ENCODE measurements at places on chromosomes 1 and 21.

DNA sequence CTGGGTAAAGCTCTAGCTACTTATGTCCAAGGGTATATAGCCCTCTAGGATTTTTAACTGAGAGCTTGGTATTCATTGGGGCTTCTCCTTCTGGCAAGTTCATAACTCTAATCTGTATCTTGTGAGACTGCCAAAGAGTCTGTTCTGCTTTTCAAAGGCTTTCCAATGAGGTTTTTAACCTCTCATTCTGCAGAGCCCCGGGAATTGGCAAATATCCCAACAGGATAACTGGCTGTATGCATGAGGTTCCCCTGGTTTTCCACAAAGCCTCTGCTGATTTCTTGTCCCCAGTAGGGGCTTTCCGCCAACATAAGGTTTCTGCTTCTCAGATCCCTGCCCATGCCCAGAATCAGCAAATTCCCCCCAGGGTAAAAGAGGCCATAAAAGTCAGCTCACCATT, 40.9 kb downstream of the RPL5 start:
- no peak for DNase-seq

DNA sequence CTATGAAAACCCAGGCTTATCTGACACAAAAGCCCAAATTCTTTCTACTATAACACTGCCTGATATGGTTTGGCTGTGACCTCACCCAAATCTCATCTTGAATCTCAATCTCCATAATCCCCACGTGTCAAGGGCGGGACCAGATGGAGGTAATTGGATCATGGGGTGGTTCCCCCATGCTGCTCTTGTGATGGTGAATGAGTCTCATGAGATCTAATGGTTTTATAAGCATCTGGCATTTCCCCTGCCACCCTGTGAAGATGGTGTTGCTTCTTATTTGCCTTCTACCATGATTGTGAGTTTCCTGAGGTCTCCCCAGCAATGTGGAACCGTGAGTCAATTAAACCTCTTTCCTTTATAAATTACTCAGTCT, 123.3 kb upstream of the USP24 start:
- no peak for DNase-seq

- no peak for DNase-seq
Measured at GRCh38 chr1:236016782-236017400, 48.0 kb downstream of the NID1 start.

DNA sequence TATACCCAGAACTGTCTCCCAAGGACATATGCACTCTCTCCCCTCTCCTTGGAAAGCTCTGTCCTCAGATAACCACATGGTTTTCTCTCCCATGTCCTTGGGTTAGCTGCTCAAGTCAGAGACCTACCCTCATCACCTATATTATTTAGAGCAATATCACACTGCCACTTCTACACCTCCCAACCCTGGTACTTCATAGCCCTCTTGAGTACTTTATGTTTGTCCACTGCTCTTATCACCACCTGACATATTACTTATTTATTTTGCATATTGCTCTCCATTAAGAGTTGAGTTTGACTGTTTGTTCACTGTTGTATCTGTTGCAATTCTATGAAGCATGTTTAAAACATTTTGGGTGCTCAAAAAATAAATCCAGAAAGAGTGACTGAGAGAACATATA, 126.3 kb upstream of the ATP1B1 start:
- DNase-seq = no peak

- no peak for DNase-seq
Measured at GRCh38 chr1:235562589-235562988, 58.3 kb upstream of the B3GALNT2 start.

- DNase-seq = peak; percentile 12
Measured at GRCh38 chr1:240586006-240586405, 25.9 kb downstream of the GREM2 start.

- DNase-seq = no peak
Measured at GRCh38 chr1:20462397-20462796, 23.6 kb downstream of the CAMK2N1 start.

- DNase-seq = peak; percentile 48
Measured at GRCh38 chr1:77824079-77824478, 44.6 kb downstream of the MIGA1 start.

GRCh38 chr21:16013570-16013969, 283.8 kb downstream of the USP25 start:
- DNase-seq = no peak

DNA sequence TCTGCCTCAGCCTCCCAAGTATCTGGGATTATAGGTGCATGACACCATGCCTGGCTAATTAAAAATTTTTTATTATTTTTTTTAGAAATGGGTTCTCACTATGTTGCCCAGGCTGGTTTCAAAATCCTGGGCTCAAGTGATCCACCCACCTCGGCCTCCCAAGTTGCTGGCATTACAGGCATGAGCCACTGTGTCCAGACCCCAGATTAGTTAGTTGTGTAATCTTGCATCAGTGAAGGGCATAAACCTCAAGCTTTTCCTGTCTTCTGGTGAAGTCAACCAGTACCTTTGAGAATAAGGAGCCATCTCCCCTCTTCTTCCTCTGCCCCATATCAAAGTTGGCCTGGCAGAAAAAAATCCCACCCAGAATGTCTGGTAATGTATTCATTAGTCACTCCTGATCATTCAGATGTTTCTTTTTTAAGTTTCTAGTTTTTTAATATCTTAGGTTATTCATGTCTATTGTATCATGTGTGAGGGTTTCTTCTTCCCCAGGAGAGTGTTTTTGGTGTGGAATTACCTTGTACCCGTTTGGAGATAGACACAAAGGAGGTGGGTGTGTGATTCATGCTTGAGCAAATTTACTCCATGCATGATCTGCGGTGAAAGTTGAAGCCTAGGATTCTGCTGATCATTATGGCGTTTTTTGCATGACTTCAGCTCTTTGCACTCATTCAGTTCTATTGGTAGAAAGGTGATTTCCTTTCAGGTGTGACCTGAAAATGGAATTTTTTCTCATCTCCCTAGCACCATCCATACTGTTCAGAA, 144.0 kb downstream of the FMN2 start:
- DNase-seq = peak; percentile 11

- DNase-seq = peak; percentile 85
Measured at GRCh38 chr1:226002667-226003501, 3.7 kb upstream of the SDE2 start.

DNA sequence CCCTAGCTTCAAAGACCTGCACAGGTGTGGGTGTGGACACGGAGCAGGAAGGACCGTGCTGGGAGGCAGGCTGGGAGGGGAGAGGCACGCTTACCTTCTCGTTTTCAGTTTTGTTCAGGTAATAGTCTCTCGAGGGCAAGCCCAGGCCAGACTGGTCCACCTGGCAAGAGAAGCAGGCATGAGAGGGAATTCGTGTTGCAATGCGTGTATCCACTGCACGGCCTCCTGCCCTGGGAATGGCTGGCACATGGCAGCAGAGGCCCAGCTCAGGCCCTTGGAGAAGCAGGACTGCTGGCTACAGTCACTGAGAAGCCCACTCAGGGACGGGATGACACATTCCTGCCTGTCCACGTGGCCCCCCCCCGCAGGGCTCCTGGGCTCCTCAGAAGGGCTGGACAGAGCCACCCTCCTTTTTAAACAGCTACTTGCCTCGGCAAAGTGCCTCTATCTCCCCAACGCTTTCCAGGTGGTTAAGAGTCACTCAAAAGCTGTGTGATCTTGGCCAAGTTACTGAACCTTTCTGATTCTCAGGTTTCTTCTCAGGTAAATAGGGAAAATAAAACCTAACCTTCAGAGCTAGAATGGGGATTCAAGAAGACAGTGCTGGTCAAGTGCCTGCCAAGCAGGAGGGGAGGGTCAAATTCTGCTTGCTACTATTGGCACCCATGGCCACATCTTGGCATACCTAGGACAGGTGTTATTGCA, 32.7 kb downstream of the ECE1 start:
- no peak for DNase-seq

- DNase-seq = peak; percentile 16
Measured at GRCh38 chr1:22471078-22471477, 19.4 kb downstream of the ZBTB40 start.

- DNase-seq = no peak
Measured at GRCh38 chr1:32231843-32232432, 9.7 kb downstream of the EIF3I start.

GRCh38 chr1:154222918-154223317, 2.2 kb downstream of the UBAP2L start:
- DNase-seq = no peak

DNA sequence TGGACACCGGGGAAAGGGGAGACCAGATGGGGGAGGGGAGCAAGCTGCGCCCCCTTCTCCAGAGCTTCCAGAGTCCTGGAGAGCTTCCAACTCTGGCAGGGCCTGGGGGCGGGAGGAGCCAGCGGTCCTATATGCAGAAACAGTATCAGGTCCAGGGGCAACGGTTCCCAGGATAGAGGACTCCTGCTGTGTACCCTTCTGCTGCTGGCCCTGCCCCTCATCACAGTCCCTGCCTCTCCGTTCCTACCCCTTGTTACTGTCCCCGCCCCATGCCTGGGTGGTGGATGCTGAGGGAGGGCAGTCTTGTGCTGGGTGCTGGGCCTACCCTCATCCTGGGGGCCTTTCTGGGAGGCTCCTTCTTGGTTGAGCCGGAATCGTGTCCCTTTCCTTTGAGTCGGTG, 19.2 kb upstream of the PEX10 start:
- no peak for DNase-seq
